ENCODE measurements at places on chromosomes 11 and 22. TPM values are rescaled to one million over a fixed set of nuclear protein-coding genes. Genes with fewer than 3 reads are reported as not detected.

DNA sequence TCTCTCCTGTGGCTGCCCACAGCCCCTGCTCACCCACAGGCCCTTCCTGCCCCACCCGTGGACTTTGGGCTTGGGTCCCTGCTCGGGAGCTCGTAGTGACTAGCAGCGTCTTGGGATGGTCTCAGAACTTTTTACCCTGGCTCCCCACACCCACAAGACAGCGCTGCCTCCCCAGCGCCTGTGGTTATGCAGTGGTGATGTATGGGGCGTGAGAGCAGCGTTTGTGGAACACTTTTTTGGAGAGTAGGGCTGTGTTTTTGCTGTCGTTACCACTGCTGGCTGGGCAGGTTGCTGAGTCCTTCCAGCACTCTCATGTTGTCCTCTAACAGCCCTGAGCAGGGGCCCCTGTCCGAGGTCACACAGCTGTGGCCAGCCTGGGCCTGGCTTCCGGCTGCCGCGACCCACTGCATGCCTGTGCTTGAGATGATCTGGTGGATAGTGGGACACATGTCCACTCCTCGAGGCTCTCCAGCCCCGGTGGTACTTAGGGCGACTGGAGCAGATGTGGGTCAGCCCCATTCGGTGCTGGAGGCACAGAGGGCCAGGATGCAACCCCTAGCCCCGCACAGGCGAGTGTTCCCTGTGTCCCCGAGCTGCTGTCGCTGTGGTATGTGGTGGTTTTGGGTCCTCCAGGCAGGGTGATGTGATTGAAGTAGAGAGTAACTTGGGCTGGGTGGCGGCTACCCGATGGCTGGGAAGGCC, 7.1 kb upstream of the GRAMD4 start:
- DNase-seq: no peak

DNA sequence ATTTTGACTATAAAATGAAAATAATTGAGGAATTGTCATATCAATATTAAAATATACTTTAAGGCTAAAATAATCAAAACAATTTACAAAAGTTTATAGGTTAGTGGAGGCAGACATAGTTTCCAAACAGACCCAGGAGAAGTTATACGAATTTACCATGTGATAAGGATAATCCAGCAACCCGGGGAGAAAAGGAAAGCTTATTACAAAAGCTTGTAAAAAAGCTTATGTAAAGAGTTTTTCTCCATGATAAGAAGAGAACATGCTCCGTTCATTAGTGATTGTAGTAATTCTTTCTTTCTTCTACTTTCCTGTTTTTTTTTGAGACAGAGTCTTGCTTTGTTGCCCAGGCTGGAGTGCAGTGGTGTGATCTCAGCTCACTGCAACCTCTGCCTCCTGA, 79.0 kb downstream of the ATXN10 start:
- no peak for DNase-seq

GRCh38 chr11:21411597-21411996, 742.2 kb downstream of the NELL1 start:
- DNase-seq: no peak

DNA sequence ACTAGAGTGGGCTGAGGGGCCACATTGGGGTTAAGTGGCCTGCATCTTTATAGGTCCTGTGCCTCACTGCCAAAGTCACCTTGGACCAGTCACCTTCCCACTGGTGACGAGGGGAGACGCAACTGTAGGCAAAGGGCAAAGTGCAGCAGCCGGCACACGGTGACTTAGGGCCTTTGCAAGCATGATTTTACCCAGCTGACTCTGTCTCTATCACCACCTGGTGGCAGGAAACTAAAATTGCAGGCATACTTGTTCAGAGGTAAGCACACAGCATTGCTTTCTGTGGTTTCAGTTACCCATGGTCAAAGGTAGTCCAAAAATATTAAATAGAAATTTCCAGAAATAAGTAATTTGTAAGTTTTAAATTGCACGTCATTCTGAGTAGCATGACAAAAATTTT, 1164.4 kb downstream of the BRD1 start:
- DNase-seq: no peak

DNA sequence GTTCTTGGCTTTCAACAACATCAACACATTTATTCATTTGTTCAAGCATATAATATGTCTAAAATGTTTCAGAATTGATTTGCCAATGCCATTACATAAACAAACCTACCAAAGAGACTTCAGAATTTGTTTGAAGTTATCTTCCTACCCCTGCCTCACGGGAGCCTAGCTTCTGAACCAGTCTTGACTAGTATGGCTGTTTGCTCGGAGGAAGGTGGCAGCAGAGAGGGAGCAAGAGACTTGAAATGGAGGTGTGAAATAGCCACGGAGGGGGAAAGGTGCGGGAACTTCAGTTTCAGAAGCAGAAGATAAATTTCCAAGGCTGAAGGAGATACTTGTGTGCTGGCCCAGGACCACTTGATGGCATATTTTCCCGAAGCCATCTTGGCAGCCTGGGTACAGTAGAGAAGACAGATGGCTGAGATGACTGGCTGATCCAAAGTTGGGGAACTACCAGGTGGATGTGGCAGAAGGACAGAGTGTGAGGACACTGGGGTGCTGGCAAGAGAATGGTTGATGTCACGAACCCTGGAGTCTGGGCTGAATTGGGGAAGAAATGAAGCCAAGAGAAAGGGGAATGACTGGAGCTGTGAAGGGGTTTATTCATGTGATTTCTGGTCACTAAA, 14.0 kb upstream of the MTCH2 start:
- no peak for DNase-seq

Gene INSC
- not detected for total RNA-seq
